Glutamatergic neuron (in vitro differentiated cells): ENCODE measurements at places on chromosomes 16 and 17. TPM values are rescaled to one million over a fixed set of nuclear protein-coding genes. Genes with fewer than 3 reads are reported as not detected.
A peak's percentile ranks its signal among the peaks of the same experiment; 100 is the strongest.

DNA sequence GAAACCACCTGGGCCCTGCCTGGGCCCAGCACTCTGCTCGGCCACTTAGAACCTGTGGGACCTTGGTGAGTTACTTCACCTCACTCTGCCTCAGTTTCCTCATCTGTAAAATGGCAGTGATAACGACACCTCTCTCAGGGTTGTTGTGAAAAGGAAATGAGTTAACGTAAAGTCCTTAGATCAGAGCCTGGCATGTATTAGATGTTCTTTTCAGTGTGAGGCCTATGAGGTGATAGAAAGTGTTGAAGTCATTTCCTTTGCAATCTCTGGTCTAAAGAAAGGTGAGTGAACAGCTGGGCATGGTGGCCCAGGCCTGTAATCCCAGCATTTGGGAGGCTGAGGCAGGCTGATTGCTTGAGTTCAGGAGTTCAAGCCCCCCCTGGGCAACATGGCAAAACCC lies 51.7 kb upstream of the LGALS9 start:
- H3K4me1 ChIP-seq = peaks cover 45% of the 10 kb centered on the region
- H3K27ac ChIP-seq = peak overlapping the region; percentile 43
- H3K27me3 ChIP-seq = peaks cover 10% of the 10 kb centered on the region
- DNase-seq = no peak
- no peak overlapping the region for H3K4me3 ChIP-seq

LGALS9 gene
- 6.5 TPM for total RNA-seq

MGAT5B gene
- 22.9 TPM for total RNA-seq

RAB40C gene
- total RNA-seq = 48.3 TPM

DNA sequence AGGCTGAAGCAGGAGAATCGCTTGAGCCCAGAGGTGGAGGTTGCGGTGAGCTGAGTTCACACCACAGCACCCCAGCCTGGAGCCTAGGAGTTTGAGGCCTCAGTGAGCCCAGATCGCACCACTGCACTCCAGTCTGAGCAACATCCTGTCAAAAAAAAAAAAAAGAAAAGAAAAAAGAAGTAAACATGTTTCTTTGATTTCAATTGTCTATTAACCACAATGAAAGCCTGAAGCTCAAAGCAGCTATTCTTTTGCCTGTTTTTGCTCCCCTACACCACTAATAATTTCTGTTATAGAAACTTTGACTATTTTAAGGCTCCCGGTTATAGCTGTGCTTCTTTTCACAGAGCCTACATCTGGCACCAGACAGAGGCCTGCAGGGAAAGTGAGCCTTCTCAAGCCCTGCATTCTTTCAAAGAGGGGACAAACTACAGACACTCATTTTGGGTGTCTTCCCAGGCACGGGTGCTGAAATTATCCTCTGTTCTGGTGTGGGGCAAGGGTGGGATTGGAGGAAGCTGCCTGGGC lies 14.2 kb upstream of the SLC52A1 start:
- peaks cover 2% of the 10 kb centered on the region for H3K27me3 ChIP-seq
- DNase-seq = no peak
- H3K4me3 ChIP-seq = no peak overlapping the region
- no peaks in the 10 kb centered on the region for H3K36me3 ChIP-seq
- no peak overlapping the region for H3K27ac ChIP-seq

GRCh38 chr16:27650073-27650701 lies 100.2 kb downstream of the KATNIP start:
- H3K27me3 ChIP-seq = peaks cover 4% of the 10 kb centered on the region
- DNase-seq = no peak
- no peaks in the 10 kb centered on the region for H3K36me3 ChIP-seq
- peaks cover 4% of the 10 kb centered on the region for H3K4me1 ChIP-seq

CACNG3 gene
- total RNA-seq = 2.2 TPM

CDH13 gene
- 81.1 TPM for total RNA-seq

DNA sequence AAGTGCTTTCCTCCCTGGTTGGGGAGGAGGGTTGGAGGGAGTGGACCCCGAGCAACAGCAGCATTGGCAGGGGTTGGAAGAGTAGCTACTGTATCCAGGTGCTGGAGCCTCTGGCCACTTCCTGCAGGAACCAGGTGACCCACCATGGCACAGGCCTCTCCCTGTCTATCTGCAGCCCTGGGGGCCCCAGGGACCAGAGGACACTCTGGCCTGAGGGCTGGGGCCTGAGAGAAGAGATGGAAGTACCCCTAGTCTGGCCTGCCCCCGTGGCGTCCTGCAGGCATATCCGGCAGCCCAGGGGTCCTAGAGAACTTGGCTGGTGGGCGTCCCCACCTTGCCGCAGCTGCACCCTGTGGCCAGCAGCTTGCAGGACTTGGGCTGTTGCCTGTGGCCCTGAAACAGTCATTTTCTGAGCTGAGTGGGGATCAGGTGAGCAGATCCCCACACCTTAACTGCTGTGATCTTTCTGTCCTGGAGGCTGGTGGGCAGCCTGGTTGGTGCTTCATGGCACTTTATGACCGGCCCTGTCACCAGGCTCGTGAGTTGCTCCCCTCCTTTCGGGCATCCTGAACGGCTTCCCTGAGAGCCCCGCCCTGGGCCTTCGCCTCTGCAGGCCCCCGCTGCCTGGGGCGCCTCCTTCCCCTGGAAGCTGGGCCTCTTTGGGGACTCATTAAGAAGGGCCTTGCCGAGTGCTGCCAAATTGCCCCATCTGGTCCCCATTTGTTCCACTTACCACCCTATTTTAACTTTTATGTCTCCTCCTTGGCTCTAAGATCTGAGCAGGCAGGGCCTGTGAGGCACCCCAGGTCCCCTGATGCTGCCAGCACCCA lies 298.6 kb downstream of the SEC14L1 start:
- DNase-seq = peak; percentile 24
- H3K27me3 ChIP-seq = peaks cover 14% of the 10 kb centered on the region
- peak overlapping the region; percentile 73 for H3K27ac ChIP-seq

DNA sequence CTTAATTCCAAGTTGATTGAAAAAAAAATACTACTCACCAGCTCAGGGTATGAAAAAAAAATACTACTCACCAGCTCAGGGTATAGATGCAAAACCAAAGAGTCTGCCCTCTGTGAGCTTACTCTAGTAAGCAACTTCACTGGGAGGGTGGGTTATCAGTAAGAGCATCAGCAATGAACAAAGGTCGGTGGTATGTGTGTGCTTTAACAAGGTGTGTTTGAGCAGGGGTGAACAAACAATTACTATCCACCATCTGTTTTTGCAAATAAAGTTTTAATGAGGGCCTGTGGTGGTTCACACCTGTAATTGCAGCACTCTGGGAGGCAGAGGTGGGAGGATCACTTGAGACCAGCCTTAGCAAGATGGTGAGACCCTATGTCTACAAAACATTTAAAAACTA lies 20.0 kb downstream of the NUFIP2 start:
- peaks cover 1% of the 10 kb centered on the region for H3K4me1 ChIP-seq
- peaks cover 5% of the 10 kb centered on the region for H3K36me3 ChIP-seq
- H3K27ac ChIP-seq = no peak overlapping the region
- no peaks in the 10 kb centered on the region for H3K27me3 ChIP-seq

DNA sequence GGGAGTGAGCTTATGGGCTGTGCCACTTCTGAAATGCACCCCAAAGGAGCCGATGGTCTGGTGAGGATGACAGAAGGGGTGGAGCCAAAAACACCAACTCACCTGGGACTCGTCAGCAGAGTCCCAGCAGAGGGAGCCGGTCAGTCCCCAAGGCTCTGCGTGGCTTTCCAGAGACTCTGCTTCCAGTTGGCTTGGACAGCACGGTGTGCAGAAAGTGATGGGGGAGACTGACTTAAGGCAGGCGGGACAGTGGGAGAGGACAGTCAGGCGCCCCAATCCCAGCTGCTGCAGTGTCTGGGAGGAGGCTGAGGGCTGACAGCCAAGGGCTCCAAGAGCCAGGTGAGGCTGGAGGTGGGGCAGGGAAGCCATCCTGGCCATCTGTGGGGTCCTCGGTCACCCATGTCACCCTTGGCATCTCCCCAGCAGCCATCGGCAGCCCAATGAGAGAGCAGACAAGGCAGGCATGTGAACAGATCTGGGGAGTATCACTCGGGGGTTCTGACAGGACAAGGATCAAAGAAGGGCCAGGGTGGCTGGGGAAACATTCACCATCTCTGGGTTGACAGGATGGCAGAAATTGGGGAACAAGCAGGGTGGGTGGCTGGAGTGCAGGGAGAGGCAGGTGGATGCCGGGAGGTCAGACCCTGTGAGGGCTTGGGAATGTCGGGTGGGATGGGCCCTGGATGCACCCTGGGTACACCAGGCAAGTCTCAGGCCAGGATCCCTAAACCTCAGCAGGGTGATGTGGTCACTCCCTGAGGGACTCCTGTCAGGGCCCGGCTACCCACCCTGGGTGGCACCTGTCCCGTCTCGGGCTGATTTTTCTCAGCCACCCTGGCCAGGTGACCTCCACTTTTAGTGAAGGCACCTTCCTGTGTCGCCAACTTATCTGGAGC lies 8.9 kb upstream of the KRTAP17-1 start:
- no peaks in the 10 kb centered on the region for H3K27me3 ChIP-seq
- H3K36me3 ChIP-seq = peaks cover 7% of the 10 kb centered on the region
- DNase-seq = no peak

DNA sequence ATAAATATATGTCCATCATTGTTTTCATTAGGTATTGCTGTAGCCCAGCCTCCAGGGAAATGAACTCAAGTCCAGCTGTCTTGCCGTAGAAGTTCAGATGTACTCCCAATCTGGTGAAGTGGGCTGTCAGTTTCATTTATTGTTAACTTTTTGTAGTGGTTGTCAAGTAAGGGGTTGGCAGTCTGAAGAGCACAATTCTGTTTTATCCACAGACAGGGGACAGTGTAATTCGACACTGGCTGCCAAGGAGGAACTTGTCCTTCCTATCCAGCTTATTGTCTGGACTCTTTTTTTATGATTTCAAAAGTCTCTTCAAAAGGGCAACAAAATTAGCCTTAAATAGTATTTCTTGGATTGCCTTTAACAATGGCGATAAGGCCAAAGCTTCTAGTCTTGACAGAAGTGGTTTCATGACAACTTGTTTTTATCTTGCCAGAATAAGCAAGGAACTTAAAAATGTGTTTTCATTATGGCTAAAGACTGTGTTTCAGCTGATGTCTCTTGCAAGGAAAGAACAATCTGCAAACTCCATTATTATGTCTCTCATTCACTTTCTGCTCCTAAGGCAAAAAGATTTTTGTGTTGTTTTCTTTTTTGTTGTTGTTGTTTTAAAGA lies 73.9 kb upstream of the TANC2 start:
- H3K4me3 ChIP-seq = no peak overlapping the region
- DNase-seq = no peak
- peaks cover 36% of the 10 kb centered on the region for H3K4me1 ChIP-seq
- H3K27ac ChIP-seq = peak overlapping the region; percentile 68
- no peaks in the 10 kb centered on the region for H3K27me3 ChIP-seq

DNA sequence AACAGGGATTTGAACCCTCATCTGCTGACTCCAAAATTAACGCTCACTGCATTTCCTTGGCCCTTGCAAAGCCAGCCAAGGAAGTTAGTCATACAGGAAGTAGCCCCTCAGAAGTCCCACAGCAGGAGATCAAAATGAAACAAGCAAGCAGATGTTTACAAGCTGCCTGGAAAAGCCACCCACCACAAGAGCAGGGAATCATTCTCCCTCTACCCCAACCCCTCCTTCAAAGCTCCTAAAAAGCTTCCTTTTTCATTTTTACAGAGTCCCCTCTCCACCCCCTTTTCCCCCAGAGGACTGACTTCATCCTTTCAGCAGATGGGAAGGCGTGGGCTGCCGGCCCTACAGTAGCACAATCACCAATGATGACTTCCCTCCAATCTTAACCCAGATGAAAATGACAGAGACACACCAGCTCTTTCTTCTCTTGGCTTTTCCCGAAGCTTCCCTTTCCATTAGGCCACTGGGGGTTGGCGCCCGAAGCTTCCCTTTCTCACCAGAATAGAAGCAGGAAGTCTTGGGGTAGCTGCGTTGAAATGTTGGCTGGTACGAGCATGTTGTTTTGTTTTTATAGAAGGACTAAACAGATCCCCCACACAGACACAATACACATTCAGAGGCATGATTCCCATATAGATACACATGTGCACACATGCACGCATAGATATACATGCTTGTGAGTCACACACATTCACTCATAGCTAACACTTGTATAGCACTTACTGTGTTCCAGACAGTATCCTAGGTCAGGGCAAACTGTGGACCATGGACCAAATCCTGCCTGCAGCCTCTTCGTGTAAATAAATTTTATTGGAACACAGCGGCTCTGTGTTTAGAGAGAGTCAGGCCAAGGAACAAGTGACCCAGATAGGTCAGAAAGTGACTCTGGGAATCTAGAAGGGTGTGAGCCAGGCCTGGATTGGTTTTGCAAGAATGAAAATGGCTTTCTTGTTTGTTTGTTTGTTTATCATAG lies 17.4 kb downstream of the ITPRIPL2 start:
- peak overlapping the region; percentile 98 for H3K27ac ChIP-seq
- peak overlapping the region; percentile 37 for H3K4me3 ChIP-seq
- peaks cover 6% of the 10 kb centered on the region for H3K27me3 ChIP-seq
- H3K4me1 ChIP-seq = peaks cover 40% of the 10 kb centered on the region
- no peaks in the 10 kb centered on the region for H3K36me3 ChIP-seq
- peak; percentile 35 for DNase-seq

DNA sequence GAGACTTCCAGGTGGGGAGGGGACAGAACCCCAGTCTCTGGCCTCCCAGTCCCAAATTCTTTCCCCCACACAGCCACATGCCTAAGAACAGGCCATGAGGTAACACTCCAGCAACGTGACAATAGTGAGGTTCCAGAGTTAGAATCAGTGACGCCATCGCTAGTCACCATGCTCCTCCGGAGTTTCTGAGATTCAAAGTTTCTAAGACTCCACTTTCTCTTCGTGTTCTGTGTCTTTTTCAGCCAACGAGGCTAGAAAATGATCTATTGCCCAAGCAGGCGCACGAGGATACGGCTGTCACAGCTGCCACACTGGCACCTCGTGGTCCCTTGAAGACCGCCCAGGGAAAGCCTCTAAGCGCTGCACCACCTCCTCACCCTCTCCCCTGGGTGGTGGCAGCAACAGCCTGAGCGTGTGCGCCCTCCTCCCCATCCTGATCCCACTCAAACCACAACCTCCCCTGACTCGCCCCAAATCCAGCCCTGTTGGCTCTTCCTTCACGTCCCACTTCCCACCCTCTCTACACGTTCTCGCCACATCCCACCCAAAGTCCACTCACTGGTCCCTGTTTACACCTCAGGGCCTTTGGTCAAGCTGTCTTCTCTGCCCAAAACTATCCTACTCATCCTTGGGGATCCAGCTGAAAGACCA lies 1.0 kb downstream of the MCRIP1 start:
- no peaks in the 10 kb centered on the region for H3K36me3 ChIP-seq
- peaks cover 17% of the 10 kb centered on the region for H3K4me1 ChIP-seq
- no peak for DNase-seq
- peak overlapping the region; percentile 85 for H3K27ac ChIP-seq
- peaks cover 14% of the 10 kb centered on the region for H3K27me3 ChIP-seq
- H3K4me3 ChIP-seq = peak overlapping the region; percentile 93

NUDT16L1 gene
- 34.3 TPM for total RNA-seq

GRCh38 chr16:79777679-79778078 lies 177.1 kb upstream of the MAF start:
- peaks cover 5% of the 10 kb centered on the region for H3K27me3 ChIP-seq
- H3K4me1 ChIP-seq = peaks cover 35% of the 10 kb centered on the region
- peak overlapping the region; percentile 8 for H3K4me3 ChIP-seq
- peak overlapping the region; percentile 91 for H3K27ac ChIP-seq
- H3K36me3 ChIP-seq = no peaks in the 10 kb centered on the region
- DNase-seq = no peak

- H3K36me3 ChIP-seq = peaks cover 17% of the 10 kb centered on the region
- no peak overlapping the region for H3K4me3 ChIP-seq
- H3K4me1 ChIP-seq = peaks cover 34% of the 10 kb centered on the region
- peak; percentile 66 for DNase-seq
- H3K27me3 ChIP-seq = peaks cover 11% of the 10 kb centered on the region
These were observed 14.1 kb downstream of the TMEM11 start for GRCh38 chr17:21199856-21200255.

- H3K27ac ChIP-seq = peak overlapping the region; percentile 22
- H3K27me3 ChIP-seq = peaks cover 7% of the 10 kb centered on the region
- DNase-seq = no peak
- peak overlapping the region; percentile 59 for H3K4me3 ChIP-seq
- H3K4me1 ChIP-seq = peaks cover 70% of the 10 kb centered on the region
These were observed 48.1 kb downstream of the MYO18A start for GRCh38 chr17:29131814-29132682.
